ENCODE measurements at places on chromosomes 1 and 21. TPM values are rescaled to one million over a fixed set of nuclear protein-coding genes. Genes with fewer than 3 reads are reported as not detected.

The BATF3 gene
- total RNA-seq, result 7.8 TPM

The CASQ1 gene
- total RNA-seq, result 13.0 TPM

The ZBTB40 gene
- 23.5 TPM for total RNA-seq

DNA sequence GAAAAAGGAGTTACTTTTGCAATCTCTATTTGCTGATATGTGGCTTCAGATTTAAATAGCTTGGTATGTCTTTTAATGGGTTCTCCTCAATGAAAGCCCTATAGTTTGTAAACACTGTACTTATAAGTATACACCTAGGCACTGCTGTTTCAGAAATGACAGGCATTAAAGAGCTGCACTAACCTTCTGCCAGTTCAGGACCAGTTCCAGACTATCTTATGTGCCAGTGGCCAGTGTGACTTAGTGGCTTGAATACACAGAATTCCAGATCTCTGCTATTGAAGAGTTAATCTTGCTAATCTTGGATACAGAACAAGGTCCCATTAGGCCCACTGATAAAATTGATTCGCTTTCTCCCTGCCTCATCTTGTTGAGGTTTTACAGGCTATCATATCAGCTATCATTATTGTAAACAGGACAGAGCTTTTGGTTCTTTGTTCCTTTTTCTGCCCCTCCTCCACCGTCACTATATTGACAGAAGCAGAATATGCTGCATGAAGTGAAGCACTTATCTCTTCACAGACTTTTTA, 337.5 kb downstream of the LRRIQ3 start:
- no peak for DNase-seq

DNA sequence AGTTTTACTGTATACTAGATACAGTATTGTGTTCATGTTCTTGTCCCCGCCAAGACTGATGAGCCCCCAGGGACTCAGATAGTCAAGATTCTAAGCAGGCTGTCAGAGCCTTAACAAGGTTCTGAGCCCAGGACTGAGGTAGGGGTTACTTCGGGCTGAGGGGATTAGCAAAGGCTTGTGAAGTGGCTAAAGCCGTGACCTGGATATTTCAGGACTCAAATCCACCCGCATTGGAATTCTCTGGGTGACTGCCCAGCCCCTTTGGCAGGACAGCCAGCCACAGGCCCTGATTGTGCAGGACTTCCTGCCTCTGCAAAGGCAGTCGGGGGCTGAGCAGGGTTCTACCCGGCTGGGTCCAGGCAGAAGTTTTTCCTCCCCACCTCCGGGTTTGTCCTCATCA, at the start of gene PLA2G5:
Gene PLA2G5 (plus strand): TSS at position 321 of the 400 bp plus-strand sequence. CDS start 14,637 bp downstream, outside the sequence.
- DNase-seq, result no peak

All from dorsolateral prefrontal cortex (tissue), 122 donors.